Left renal cortex interstitium (tissue), 4 donors: ENCODE measurements at places on chromosomes 2 and 18. TPM values are rescaled to one million over a fixed set of nuclear protein-coding genes. Genes with fewer than 3 reads are reported as not detected.

Gene ASAP2
- 57.5 TPM for polyA plus RNA-seq

Gene MYCN
- 39.1 TPM for polyA plus RNA-seq

Gene CRYGB
- polyA plus RNA-seq: not detected

Gene HOXD12
- polyA plus RNA-seq: 0.28 TPM
